GM12864 (cell line): ENCODE measurements at places on chromosomes 13 and 19.

DNA sequence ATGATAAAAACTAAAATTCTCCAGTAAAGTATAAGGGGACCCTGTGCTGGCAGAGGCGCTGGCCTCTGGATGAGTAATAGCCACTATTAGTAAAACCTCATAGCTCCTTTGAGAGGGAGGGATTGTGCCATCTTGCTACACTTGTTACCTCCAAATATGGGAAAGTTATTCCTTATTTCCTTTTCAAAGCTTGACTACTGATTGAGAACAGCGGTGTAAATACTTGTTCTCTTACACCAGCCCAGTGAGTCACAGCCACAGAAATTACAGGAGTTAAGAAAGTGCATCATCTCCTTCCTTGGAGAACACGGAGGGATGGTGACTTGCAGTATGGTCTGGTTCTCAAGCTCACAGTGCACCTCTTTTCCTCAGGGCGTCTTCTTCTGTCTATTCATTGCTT, 379.0 kb downstream of the EFNB2 start:
- DNase-seq, result no peak

GRCh38 chr19:49801966-49802661, 11.0 kb downstream of the FUZ start:
- no peak for DNase-seq

- DNase-seq, result no peak
Observed at GRCh38 chr19:3234800-3235199, 10.3 kb downstream of the CELF5 start.

GRCh38 chr19:42054205-42054604, 15.8 kb downstream of the GRIK5 start:
- DNase-seq, result no peak

DNA sequence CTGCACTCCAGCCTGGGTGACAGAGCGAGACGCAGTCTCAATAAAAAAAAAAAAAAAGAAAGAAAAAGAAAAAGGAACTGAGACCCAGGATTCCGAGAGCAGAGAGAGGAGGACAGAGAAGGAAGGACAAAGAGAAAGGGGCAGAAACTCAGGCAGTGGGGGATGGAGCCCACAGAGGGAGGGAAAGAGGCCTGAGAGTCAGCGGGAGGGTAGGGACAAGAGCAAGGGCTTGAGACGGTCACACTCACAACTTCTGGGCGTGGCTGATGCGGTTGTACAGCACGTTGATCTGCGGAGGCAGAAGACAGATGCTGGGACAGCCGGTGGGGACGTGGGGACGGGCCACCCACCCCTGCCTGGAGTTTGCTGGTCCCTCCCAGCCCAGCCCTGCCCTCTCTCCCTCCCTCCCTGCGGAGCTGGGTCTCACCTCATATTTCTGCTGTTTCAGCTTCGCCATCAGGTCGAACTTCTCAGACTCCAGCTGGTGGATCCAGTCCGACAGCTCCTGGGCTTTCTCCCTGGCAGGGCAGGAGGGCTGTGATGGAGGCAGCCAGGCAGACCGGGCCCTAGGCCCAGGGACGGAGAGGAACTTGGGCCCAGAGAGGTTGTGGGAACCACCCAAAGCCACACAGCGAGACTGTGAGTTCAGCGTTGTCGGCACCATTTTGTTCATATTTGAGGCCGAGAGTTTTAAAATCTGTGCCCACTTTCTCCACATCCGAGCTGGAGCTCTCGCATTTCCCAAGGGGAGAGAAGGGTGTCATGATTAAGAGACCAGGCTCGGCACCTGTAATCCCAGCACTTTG, 15.2 kb downstream of the TNNT1 start:
- DNase-seq, result no peak
